Bronchial epithelial cell (primary cell): ENCODE measurements at places on chromosomes 3 and 15.

GRCh38 chr15:78641102-78641748 lies at the start of gene CHRNB4:
Gene CHRNB4, minus strand, starts transcription at chr15:78641210. Its CDS starts 77 bp downstream, at chr15:78641133.
- peak; percentile 70 for DNase-seq

GRCh38 chr3:51591231-51591630 lies 52.7 kb downstream of the RAD54L2 start:
- no peak for DNase-seq

- DNase-seq, result no peak
These were observed 43.4 kb upstream of the TPM1 start for GRCh38 chr15:62999178-62999577.

DNA sequence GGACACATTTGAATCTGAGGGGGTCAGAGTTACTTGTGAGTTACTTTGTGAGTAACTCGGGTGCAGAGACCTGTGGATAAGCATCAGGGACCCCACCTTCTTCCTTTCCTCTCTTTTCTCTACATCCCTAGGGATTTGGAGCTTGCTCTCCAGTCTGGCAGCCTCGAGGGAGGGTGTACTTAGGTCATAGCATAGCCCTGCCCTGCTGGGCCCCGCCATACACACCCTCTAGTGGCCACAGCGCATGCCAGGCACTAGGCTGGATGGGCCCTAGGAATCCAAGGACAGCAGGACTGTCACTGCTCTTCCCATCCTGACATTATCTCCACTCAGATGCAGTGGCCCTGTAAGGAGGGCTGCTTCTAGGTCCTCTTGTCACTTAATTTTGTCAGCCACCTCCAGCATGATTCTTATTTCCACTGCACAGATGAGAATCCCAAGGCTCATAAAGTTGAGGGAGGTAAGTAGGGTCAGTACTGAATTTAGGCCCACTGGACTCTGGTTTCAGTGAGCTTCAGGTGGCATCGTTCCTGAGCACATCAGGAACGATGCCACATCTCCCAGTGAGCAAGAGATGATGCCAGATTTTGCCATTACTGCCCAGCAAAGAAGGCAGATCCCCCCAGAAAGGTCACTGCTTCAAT lies 3.6 kb upstream of the SMAD6 start:
- peak; percentile 52 for DNase-seq

GRCh38 chr3:99731499-99731898 lies 86.2 kb upstream of the CMSS1 start:
- DNase-seq, result no peak

DNA sequence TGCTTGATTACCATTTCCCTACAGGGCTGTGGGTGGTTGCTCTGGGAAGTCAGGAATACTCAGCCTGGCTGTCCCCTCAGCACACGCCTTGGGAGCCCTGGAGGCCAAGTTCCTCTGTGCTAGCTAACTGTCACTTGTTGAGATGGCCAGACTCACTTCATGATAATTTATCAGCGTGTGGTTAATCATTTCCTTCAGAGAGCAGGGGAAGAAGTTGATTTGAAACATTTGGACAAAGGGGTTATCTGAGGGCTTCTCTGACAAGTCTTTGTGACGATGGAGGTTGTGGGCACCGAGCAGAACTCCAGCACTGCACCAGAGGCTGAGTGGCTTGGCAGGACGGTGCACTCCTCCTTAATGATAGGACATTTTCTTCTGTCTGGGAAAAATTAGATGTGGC lies 61.9 kb downstream of the WHAMM start:
- DNase-seq, result no peak

DNA sequence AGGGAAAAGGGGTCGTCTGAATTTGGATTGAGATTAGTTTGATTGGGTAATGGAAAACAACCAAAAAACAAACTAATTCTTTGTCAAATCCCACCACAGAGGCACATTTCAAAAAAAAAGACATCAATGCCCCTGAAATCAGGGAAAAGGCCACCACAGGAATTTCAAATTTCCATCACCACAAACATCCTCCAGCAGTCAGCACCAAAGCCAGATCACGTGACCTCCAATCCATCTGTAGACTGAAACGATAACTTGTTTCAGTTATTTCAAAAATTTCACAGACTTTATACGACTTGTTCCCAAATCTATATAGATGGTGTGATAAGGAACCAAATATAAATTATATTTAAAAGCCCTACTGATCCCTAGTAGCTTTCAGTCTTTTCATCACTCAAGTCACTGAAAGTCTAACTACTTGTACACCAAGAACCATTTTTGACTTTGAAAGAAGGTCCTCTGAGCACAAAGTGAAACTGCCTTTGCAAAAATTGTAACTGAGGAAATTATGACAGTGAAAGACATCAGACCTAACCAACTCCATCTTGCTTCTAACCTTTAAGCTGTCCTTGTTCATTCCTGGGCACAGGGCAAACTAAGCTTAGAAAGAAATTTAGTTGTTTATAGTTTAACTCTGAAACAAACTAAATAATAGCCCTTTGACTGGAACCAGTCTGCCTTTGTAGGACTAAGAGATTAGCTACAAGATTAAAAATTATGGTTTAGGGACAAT lies 48.1 kb upstream of the PLCL2 start:
- no peak for DNase-seq

- peak; percentile 67 for DNase-seq
These were observed 790 bp downstream of the RAB5A start for GRCh38 chr3:19947549-19948225.

DNA sequence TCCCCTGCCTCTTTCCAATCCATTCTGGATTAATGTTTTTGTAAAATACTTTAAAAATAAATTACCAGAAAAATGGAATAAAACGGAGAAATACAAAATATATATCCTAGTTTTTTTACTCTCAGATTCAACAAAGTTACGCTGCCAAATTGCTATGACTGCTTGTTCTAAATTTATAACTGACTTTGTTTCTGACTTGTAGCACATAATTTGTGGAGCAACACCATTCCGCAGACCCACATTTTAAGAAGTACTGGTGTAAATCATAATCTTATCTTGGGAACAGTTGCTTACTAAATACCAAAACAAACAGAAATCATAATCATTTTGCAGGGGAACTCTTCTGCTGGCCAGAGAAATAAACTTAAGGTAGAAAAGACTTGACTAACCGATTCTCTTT lies 339.4 kb upstream of the CBLB start:
- DNase-seq, result no peak

GRCh38 chr15:83881156-83881555 lies 227.2 kb downstream of the ADAMTSL3 start:
- DNase-seq, result no peak

GRCh38 chr3:170355738-170356595 lies 1.5 kb upstream of the SKIL start:
- peak; percentile 59 for DNase-seq

- DNase-seq, result peak; percentile 89
These were observed 12.0 kb downstream of the SSUH2 start for GRCh38 chr3:8632402-8633237.

DNA sequence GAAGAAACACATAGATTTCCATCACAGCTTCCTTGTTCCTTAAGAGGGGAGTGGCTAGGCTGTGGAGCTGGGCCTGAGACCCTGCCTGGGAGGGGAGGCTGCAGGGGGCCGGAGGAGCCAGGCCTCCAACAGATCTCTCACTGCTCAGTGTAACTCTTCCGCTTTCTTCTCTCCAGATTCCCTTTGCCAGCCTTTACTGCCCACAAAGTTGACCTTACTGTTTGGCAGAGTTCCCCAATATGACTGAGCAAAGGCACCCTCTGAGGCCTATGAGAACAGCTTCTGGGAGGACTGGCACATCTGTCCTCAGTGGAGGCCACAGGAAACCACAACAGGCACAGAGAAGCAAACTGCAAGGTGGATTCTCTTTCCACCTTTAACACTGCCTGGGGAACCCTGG lies 38.1 kb downstream of the SLCO2A1 start:
- DNase-seq, result no peak

DNA sequence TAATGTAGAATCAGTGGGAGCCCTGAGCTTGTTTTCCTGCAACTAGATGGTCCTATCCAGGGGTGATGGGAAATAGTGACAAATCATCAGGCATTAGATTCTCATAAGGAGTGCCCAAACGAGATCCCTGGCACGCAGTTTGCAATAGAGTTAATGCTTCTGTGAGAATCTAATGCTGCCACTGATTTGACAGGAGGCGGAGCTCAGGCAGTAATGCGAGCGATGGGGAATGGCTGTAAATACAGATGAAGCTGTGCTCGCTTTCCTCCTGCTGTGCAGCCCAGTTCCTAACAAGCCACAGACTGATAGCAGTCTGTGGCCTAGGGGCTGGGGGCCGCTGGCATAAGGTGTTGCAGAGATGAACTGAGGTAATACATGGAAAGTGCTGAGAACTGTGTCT lies 28.3 kb upstream of the TMEM42 start:
- no peak for DNase-seq

DNA sequence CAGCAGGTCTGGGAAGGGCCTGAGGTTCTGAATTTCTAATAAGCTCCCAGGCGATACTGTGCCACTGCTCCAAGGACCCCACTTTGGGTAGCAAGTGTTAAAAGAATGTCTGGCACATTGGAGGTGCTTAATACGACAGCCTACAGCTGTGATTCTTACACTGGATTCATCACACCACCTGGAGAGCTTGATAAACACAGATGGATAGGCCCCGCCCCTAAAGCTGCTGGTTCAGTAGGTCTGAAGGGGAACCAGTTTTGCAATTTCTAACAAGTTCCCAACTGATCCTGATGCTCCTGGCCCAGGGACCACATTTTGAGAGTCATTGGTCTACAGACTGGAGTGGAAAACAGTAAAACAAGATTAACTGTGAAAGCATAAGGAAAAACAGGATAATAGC lies 124.8 kb upstream of the ST8SIA2 start:
- DNase-seq, result no peak

GRCh38 chr3:170862618-170863374 lies 7.2 kb downstream of the RPL22L1 start:
- no peak for DNase-seq

DNA sequence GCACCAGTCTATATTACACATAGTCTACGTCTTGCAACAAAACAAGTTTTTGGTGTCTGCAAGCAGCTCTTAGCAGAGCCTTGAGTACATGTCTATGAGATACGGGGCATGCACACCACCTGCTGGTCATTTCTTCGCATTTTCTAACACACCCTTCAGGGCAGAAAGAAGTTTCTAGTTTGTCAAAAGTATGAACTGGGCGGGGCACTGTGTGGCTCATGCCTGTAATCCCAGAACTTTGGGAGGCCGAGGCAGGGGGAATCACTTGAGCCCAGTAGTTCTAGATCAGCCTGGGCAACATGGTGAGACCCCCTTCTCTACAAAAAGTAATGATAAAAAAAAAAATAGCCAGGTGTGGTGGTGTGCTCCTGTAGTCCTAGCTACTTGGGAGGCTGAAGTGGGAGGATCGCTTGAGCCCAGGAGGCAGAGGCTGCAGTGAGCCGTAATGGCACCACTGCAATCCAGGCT lies 64.2 kb upstream of the ARL8B start:
- DNase-seq, result peak; percentile 92

DNA sequence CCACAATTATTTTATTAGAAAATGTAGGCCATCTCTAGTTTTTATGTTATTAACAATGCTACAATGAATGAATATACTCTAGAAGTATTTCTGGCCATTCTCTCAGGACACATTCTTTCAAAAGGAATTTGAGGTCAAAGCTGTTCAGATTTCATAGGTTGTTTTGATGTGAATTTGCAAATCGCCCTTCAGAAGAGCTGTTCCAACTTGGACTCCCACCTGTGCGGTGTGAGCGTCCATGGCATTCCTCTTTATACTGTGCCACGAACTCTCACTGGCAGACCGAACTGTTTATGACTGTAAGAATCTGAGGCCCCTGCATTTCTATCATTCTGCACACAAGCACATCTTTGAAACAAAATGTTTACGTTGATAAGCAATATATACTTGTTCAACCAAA lies 18.6 kb upstream of the SLC24A5 start:
- no peak for DNase-seq

- no peak for DNase-seq
These were observed 86.2 kb downstream of the THSD4 start for GRCh38 chr15:71201477-71201876.

DNA sequence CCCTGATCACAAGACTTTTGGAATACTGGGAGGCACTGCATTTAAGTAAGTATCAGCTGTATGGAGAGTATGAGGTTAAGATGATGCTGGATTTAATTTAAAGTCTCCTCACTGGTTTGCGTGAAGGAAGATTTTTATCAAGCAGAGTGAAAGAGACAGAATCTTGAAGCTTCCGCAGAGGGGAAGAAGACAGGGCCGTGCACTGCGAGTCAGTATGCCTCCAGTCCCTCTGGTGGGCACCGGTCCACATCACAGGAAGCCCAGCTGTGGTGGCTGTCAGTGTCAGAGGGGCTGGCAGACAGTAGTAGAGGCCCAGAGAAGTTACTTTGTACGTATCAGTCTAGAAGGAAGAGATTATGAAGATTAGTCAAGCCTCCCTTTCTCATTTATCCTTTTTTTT lies 379.0 kb upstream of the TPRG1 start:
- DNase-seq, result no peak

- peak; percentile 61 for DNase-seq
These were observed at the start of gene ABHD14A for GRCh38 chr3:51974963-51975851. Gene ABHD14A, plus strand, starts transcription at chr3:51975064. Its CDS starts 72 bp downstream, at chr3:51975136.

DNA sequence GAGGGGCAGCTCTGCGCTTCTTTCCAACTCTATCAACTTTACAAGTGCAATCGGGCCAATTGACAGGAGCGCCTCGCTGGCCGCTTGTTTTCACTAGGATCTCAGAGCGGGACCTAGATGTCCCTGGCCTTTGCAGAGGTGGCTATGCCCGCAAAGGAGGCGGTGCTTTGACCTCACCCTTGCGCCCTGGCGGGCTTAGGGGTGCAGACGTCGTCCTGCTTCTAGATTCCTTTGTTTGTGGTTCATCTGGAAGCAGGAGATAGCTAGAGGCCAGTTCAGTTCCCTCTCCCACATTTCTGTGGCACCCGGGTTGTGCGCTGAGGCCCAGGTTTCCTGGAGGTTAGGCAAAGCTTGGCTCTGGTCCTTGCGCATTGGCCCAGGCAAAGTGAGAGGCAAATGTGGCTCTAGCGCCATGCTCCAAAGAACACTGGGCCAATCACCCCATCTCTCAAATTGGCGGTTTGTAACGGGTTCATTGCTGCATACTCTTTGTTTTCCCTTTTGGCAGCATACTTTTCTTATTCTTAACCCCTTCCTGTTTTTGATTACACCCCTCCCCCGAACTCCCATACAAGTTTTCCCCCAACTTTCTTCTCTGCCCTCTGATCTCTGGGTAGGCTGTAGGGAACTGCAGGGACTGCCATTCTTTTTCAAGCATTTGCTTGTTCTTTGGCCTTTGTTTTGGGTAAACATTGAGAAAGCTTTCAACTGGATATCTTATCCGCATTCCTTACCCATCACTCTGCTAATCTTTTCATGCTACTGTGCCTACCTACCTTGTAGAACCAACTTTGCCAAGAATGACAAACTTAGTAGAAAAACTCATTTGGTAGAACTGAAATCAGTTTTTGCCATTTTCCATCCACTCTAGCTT lies 1.4 kb downstream of the PPM1L start:
- no peak for DNase-seq

- DNase-seq, result no peak
These were observed 165.1 kb upstream of the GOLIM4 start for GRCh38 chr3:168260859-168261258.
